Hematopoietic multipotent progenitor cell treated with erythropoietin and hydrocortisone succinate and interleukin-3 and kit ligand, for 6 days (in vitro differentiated cells): ENCODE measurements at places on chromosomes 1 and 21.

DNA sequence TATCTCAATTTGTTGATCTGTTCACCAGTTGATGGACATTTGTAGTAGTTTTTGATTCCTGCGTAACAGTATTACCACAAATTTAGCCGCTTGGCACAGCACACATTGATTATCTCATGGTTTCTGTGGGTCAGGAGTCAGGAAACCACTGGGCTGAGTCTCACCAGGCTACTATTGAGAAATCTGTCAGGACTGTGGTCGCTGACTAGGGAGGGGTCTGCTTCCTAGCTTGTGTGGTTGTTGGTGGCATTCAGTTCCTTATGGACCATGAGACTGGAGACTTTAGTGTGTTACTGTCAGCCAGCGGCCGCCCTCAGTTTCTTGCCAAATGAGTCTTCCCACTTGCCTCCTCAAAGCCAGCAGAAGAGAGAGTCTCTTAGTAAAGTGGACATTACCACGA, 9.8 kb downstream of the PEX14 start:
- peak; percentile 64 for DNase-seq

DNA sequence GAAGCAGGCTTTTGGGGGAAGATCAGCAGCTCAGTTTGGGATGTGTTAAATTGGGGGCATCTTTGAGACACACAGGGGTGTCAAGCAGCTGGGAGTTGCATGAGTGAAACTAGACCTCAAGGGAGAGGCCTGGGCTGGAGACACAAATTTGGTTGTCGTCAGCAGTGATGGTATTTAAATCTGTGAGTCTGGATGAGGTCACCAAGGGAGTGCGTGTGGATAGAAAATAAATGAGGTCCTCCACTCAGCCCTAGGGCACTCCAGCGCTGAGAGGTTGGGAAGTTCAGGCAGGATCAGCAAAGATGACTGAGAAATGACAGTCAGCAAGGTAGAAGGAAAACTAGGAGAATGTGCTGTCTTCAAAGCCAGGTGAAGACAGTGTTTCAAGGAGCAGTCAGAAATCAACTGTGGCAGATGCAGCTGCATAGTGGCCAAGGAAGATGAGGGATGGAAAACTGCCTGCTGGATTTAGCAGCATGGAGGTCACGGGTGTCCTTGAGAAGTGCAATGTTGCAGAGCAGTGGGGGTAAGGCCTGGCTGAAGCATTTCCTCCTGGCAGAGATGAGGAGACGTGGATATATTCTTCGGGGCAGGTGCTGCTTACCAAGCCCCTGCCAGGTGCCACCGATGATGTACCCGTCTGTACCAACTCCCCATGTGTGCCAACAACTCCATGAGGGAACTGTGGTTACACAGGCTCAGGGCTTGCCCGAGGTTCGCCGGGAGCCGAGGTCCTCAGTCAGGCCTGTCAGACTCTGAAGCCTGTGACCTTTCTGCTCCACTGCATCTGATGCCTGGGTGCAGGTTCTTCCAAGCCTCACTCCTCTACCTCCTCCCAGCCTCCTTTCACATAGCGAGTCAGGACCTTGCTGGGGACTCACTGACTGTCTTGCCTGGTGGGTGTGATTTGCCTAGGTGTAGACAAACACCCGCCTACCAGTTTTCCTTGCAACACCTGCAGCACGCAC, 11.3 kb downstream of the MAP7D1 start:
- no peak for DNase-seq

- DNase-seq: no peak
These were observed 15.8 kb upstream of the TRIM63 start for GRCh38 chr1:26083208-26083607.

DNA sequence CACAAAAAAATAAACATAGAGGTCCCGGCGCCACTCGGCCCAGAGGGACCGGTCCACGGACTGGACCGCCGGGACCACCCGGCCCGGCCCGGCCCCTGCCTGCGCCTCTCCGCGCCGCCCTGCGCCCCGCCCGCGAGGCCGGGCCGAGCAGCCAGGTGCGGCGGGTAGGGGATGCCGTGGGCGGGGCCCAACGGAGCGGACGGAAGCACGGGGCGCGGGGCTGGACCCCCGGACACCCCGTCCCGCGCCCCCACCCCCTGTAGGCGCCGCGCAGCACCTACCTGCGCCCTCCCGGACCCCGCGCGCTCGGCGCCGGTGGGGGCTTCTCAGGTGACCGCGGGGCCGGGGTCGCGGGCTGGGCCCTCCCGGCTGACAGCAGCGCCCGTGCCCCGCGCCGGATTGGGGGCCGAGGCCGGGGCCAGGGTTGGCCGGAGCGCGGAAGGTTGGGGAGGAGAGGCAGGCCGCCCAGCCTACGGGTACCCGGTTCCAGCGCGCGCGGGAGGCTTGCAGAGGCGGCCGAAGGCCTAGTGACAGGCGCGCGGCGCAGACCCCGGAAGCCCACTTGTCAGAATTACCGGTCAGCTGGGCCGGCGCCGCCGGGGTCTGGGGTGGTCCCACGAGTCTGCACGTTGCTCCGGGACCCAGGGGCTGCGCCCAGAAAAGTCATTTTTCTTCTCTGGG, 351.9 kb upstream of the CAMK1G start:
- no peak for DNase-seq

GRCh38 chr1:69258842-69259241, 308.9 kb upstream of the LRRC7 start:
- no peak for DNase-seq

GRCh38 chr1:14366091-14367018, 232.1 kb upstream of the KAZN start:
- no peak for DNase-seq

DNA sequence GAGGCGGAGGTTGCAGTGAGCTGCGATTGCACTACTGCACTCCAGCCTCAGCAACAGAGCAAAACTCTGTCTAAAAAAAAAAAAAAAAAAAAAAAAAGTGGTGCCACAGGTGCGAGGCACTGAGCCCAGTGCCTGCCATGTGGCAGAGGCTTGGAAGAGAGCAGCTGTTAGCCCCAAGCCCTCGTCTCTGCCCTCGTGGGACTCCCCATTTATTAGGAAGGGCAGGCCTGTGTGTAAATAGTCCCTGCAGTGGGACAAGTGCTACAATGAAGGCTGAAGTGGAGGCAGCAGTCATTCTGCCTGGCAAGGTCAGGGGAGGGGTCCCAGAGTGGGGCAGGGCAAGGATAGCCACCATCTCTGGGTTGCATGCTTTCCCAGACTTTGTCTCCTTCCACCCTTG, 6.5 kb downstream of the RPS6KA1 start:
- no peak for DNase-seq
